ENCODE measurements at places on chromosomes 11 and 22. TPM values are rescaled to one million over a fixed set of nuclear protein-coding genes. Genes with fewer than 3 reads are reported as not detected.

Gene TMEM86A
- total RNA-seq, result 8.0 TPM

Gene CHST1
- total RNA-seq, result not detected

DNA sequence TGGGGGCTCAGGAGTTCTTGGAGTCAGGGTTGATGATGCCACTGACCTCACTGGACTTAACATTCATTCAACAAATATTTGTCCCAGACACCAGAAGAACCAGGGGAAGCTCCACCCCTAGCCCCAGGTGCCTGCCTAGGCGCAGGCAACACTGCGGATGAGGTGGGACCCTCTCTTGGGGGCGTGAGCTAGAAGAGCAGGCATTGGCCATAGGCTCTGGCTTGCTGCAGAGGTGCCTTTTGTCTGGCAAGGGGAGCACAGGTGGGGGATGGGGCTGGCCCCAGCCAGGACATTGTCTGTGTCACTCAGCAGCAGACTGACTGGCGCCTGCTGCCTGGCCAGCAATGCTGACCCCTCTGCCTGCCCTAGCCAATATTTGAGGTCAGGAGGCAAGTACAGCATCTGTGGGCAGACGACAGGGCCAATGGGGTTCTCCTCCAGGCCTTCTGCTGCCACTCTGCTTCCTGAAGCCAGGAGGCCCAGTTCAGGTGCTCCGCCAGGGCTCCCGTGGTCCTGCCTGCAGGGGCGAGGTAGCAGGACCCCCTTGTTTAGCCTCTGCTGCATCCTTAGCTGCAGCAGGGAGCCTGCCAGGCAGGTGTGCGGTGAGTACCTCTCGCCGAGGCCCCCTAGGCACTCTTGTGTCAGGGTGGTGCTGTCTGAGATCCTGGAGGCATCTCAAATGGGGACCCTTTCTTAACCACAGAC lies 4.0 kb downstream of the LINC01488 start:
- no peaks in the 10 kb centered on the region for H3K36me3 ChIP-seq
- H3K4me3 ChIP-seq, result no peak overlapping the region
- no peaks in the 10 kb centered on the region for H3K27me3 ChIP-seq
- DNase-seq, result no peak
- H3K27ac ChIP-seq, result no peak overlapping the region

GRCh38 chr22:43743131-43743530 lies 69.0 kb downstream of the EFCAB6 start:
- no peaks in the 10 kb centered on the region for H3K4me1 ChIP-seq
- DNase-seq, result no peak
- no peak overlapping the region for H3K4me3 ChIP-seq
- peaks cover 10% of the 10 kb centered on the region for H3K27me3 ChIP-seq
- no peak overlapping the region for H3K27ac ChIP-seq

DNA sequence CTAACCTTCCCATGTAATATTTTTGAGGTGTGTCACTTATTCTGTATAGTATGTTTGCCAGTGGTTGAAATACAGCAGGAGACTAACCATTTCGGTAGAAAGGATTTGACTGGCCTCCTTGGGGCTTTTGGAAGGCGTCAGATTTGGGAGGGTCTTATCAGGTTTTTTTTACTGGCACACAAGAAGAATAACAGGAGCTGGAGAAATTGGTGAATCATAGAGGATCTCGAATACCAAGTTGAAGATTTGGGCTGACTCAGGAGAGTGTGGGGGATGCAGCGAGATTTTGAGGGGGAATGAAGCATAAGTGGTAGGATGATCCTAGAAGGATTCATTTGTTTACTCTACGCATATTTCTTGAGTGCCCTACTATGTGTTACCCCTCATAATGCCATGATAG lies 200.5 kb downstream of the DDX10 start:
- H3K27me3 ChIP-seq, result no peaks in the 10 kb centered on the region
- no peak for DNase-seq
- H3K36me3 ChIP-seq, result no peaks in the 10 kb centered on the region
- no peak overlapping the region for H3K4me3 ChIP-seq
- no peak overlapping the region for H3K27ac ChIP-seq

GRCh38 chr22:22878801-22879674 lies 8.6 kb upstream of the IGLL5 start:
- no peak for DNase-seq
- no peaks in the 10 kb centered on the region for H3K27me3 ChIP-seq
- no peaks in the 10 kb centered on the region for H3K36me3 ChIP-seq
- H3K27ac ChIP-seq, result no peak overlapping the region
- peaks cover 6% of the 10 kb centered on the region for H3K4me1 ChIP-seq

Gene OR52N5
- not detected for total RNA-seq

Gene KIRREL3
- not detected for total RNA-seq

DNA sequence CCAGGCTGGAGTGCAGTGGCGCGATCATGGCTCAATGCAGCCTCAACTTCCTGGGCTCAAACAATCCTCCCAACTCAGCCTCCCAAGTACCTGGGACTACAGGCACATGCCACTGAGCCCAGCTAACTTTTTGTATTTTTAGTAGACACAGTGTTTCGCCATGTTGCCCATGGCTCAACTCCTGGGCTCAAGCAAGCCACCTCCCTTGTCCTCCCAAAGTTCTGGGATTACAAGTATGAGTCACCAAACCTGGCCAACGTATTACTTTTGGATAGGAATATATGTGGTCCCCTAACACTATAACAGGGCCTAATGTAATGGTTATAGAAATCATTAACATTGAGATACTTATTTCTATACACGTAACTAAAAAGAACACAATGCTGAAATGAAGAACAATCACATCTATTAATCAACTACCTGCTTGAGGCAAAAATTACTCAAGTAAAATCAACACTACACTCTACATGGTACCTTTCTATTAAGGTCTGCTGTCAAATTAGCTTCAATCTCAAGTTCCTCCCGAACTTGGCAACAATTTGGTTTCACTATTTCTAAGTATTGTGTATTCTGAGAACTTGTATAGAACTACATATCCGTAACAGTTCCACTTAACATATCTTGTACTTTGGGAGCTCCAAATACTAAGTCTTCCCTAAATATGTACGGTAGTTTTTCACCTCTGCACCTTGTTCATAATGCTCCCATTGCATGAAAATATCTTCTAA lies 124.9 kb downstream of the FCHSD2 start:
- H3K27me3 ChIP-seq, result no peaks in the 10 kb centered on the region
- no peak overlapping the region for H3K4me3 ChIP-seq
- no peak overlapping the region for H3K27ac ChIP-seq

Gene ZNF143
- total RNA-seq, result 20.3 TPM

GRCh38 chr11:112481893-112482292 lies 221.2 kb upstream of the PLET1 start:
- H3K27ac ChIP-seq, result no peak overlapping the region
- DNase-seq, result no peak
- no peaks in the 10 kb centered on the region for H3K4me1 ChIP-seq

DNA sequence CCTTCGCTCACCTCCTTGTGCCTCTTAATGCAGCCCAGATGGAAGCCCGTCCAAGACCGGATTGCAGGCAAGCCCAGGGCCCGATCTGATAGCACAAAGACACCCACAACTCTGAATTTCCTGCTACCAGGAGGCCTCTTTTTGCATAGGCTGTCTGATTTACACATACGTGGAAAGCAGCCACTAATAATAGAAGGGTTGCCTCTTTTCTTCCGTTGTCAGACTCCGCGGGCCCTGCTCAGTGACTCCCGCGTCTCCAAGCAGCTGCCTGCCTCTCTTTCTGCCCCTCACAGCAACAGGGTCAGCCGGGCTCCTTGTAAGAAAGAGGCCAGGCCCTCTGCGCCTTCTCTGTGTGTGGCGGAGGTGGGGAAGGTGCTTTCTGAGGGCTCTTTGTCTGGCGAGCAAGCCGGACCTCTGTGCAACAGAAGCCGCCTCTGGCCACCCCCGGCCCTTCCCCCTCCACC lies 26.7 kb downstream of the FLI1 start:
- H3K4me3 ChIP-seq, result peak overlapping the region; percentile 37
- H3K27ac ChIP-seq, result peak overlapping the region; percentile 84
- H3K36me3 ChIP-seq, result peaks cover 8% of the 10 kb centered on the region

Gene CHEK1
- total RNA-seq, result 6.8 TPM

- no peak overlapping the region for H3K4me3 ChIP-seq
- H3K36me3 ChIP-seq, result no peaks in the 10 kb centered on the region
- H3K27me3 ChIP-seq, result no peaks in the 10 kb centered on the region
- no peak overlapping the region for H3K27ac ChIP-seq
- no peaks in the 10 kb centered on the region for H3K4me1 ChIP-seq
These were observed 263.1 kb downstream of the TMEM135 start for GRCh38 chr11:87300640-87301380.

DNA sequence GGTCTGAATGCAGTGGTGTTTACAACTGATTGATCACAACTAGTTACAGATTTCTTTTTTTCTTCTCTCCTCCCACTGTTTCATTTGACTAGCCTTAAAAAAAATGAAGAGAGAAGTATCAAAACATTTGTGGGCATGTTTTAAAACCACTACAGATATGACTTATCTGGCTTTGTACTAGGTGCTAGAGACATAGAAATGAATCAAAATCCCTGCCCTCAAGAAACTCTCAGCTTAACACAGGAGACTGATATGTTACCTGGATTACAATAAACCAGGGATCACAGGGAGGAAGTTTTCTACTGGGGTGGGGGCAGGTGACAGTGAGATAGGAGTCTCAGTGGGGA lies 25.2 kb upstream of the CTR9 start:
- H3K36me3 ChIP-seq, result no peaks in the 10 kb centered on the region
- no peak for DNase-seq
- no peaks in the 10 kb centered on the region for H3K27me3 ChIP-seq
- peaks cover 14% of the 10 kb centered on the region for H3K4me1 ChIP-seq

DNA sequence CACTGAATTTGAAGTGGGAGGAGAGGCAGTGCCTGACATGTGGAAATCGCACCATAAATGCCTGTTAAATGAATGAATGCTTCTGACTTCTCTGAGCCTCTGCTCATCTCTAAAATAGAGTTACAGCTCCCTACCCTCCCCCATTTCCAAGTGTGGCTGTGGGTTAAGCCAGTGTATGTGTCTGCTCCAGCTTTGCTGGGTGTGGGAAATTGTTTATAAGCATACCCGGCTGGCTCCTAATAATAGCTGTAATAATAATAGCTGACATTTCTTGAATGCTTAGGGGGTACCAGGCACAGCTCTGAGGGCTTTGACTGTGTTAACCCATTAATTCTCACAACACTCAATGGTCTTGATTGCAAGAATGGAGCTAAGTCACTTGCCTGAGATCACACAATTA lies 7.0 kb upstream of the FCHSD2 start:
- H3K36me3 ChIP-seq, result no peaks in the 10 kb centered on the region
- no peaks in the 10 kb centered on the region for H3K27me3 ChIP-seq
- no peak for DNase-seq

Gene ACTN3
- 0.22 TPM for total RNA-seq

Gene MPPED2
- 0.96 TPM for total RNA-seq

DNA sequence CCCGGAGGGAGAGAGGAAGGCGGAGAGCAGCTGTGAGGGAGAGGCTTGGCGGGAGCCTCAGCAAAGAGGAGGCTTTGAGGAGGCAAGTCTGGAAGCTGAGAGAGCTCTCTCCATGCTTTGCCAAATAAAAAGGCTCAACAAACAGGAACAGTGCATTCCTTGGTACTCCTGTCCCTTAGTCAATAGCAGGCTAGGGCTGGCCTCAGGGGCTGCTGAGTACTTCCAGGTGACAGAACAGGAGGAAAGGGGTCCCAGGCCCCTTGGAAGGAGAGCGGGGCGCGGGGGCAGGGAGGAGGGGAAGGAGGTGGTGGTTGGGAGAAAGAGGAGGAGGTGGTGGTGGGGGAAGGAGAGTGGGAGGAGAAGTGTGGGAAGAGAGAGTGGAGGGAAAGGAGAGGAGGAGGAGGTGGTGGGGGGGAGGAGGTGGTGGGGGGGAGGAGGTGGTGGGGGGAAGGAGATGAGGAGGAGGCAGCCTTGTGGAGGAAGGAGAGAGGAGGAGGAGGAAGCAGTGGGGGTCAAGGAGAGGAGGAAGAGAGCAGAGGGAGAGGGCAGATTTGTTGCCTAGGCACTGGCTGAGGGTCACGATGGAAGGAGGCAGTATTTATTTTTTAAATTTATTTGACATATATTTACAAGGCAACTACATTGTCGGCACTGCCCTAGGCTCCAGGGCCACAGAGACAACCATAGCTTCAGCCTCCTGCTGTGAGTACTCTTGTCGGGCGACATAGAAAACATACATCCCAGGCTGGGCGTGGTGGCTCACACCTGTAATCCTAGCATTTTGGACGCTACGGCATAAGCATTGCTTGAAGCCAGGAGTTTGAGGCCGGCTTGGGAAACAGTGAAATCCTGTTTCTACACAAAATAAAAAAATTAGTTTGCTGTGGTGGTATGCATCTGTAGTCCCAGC lies 74.2 kb upstream of the ZBED5 start:
- no peak for DNase-seq
- peaks cover 24% of the 10 kb centered on the region for H3K4me1 ChIP-seq
- no peaks in the 10 kb centered on the region for H3K36me3 ChIP-seq
- peaks cover 25% of the 10 kb centered on the region for H3K27me3 ChIP-seq

GRCh38 chr22:44112191-44112590 lies 68.5 kb upstream of the PARVG start:
- H3K27ac ChIP-seq, result no peak overlapping the region
- H3K4me1 ChIP-seq, result no peaks in the 10 kb centered on the region
- DNase-seq, result no peak
- H3K36me3 ChIP-seq, result no peaks in the 10 kb centered on the region

Gene MPPED1
- not detected for total RNA-seq

GRCh38 chr11:114168691-114169090 lies 109.2 kb downstream of the ZBTB16 start:
- no peaks in the 10 kb centered on the region for H3K36me3 ChIP-seq
- peaks cover 93% of the 10 kb centered on the region for H3K4me1 ChIP-seq
- no peak overlapping the region for H3K27ac ChIP-seq
- DNase-seq, result no peak
- H3K4me3 ChIP-seq, result no peak overlapping the region

GRCh38 chr11:35675901-35676610 lies 13.5 kb downstream of the TRIM44 start:
- H3K36me3 ChIP-seq, result no peaks in the 10 kb centered on the region
- no peaks in the 10 kb centered on the region for H3K4me1 ChIP-seq
- no peak for DNase-seq
- no peak overlapping the region for H3K4me3 ChIP-seq
- no peaks in the 10 kb centered on the region for H3K27me3 ChIP-seq
- H3K27ac ChIP-seq, result no peak overlapping the region

- peak overlapping the region; percentile 48 for H3K4me3 ChIP-seq
- no peak overlapping the region for H3K27ac ChIP-seq
- peaks cover 6% of the 10 kb centered on the region for H3K27me3 ChIP-seq
These were observed 511 bp upstream of the CLCF1 start for GRCh38 chr11:67373648-67374570.

Gene RAB38
- total RNA-seq, result 0.44 TPM

Gene PLAAT4
- 80.4 TPM for total RNA-seq

Gene UFD1
- total RNA-seq, result 68.5 TPM

- no peaks in the 10 kb centered on the region for H3K36me3 ChIP-seq
- DNase-seq, result no peak
- no peak overlapping the region for H3K4me3 ChIP-seq
- no peak overlapping the region for H3K27ac ChIP-seq
- H3K4me1 ChIP-seq, result no peaks in the 10 kb centered on the region
These were observed 26.0 kb upstream of the FLI1 start for GRCh38 chr11:128667873-128668272.

Gene UCP3
- 3.7 TPM for total RNA-seq

DNA sequence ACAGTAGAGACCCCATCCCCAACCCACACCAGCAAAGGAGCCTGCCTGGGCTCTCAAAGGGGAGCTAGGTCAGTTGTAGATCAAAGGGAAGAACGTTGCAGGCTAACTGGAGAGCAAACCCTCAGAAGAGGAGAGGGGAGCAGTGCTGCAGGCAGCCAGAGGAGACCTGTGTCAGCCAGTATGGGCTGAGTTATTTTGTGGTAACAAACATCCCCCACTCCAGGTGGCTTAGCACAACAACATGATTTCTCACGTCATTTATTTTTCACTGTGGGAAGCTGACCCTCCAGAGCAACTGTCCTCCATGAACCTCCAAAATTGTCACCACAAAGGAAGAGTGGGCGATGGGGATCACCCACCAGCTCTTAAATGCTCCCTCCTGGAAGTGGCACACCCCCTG lies 19.8 kb upstream of the SHANK2 start:
- no peak for DNase-seq
- no peak overlapping the region for H3K4me3 ChIP-seq
- no peaks in the 10 kb centered on the region for H3K36me3 ChIP-seq
- H3K4me1 ChIP-seq, result no peaks in the 10 kb centered on the region
- peaks cover 3% of the 10 kb centered on the region for H3K27me3 ChIP-seq
